ENCODE measurements at places on chromosomes 3 and 15. TPM values are rescaled to one million over a fixed set of nuclear protein-coding genes. Genes with fewer than 3 reads are reported as not detected.

DNA sequence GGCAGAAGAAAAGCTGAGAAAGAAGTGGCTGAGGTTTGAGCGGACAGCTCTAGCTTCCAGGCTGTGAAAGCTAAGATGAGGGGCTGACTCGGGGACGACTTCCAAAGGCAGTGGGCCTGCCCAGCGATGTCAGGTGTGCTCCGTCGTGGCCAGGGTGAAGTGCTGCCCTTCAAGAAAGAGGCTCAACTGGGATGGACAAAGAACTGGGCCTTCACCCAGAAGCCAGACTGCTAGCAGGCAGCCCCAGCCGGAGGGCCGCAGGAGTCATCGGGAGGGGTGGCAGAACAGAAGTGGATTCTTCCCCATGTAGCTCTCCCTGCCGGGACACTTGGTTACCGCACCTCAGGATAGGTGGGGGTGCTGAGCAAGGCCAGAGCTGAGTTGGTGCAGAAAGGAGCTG is 13.1 kb upstream of the SEC13 start:
- DNase-seq: no peak
- H3K27me3 ChIP-seq: peaks cover 37% of the 10 kb centered on the region

Gene PLSCR2
- not detected for total RNA-seq

- H3K27me3 ChIP-seq: no peaks in the 10 kb centered on the region
- H3K4me3 ChIP-seq: no peak overlapping the region
- H3K27ac ChIP-seq: peak overlapping the region; percentile 71
- peak; percentile 61 for DNase-seq
Observed at GRCh38 chr15:39125226-39125625, 455.7 kb upstream of the THBS1 start.

DNA sequence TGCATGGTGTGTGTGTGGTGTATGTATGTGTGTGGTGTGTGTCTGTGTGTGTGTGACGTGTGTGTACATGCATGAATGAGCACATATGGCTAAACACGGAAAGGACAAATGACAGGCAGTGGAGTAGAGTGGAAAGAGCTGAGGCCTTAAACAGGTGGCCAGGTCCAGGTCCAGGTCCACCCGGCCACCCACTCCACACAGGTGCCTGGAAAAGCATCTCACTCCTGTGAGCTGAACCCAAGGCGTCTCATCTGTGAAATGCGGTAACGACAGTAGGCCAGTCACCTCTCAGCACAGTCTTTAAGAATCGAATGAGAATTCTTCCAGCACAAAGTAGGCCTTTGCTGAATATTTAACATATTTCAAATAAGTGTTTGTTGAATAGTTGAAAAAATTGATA is 58.7 kb downstream of the ATP10A start:
- H3K36me3 ChIP-seq: no peaks in the 10 kb centered on the region
- no peak overlapping the region for H3K4me3 ChIP-seq
- peak overlapping the region; percentile 71 for H3K27ac ChIP-seq
- DNase-seq: no peak

- H3K27me3 ChIP-seq: no peaks in the 10 kb centered on the region
- no peak overlapping the region for H3K4me3 ChIP-seq
- no peak overlapping the region for H3K27ac ChIP-seq
- no peaks in the 10 kb centered on the region for H3K36me3 ChIP-seq
Observed at GRCh38 chr3:40805456-40805855, 280.7 kb downstream of the ZNF621 start.

GRCh38 chr15:52436981-52437380 is 91.7 kb downstream of the MYO5A start:
- peak; percentile 10 for DNase-seq
- H3K36me3 ChIP-seq: no peaks in the 10 kb centered on the region
- H3K27me3 ChIP-seq: no peaks in the 10 kb centered on the region
- no peak overlapping the region for H3K27ac ChIP-seq
- H3K4me1 ChIP-seq: peaks cover 14% of the 10 kb centered on the region

- H3K4me3 ChIP-seq: no peak overlapping the region
- H3K27ac ChIP-seq: no peak overlapping the region
- H3K27me3 ChIP-seq: no peaks in the 10 kb centered on the region
- no peaks in the 10 kb centered on the region for H3K4me1 ChIP-seq
- no peaks in the 10 kb centered on the region for H3K36me3 ChIP-seq
Observed at GRCh38 chr3:66320390-66320789, 99.6 kb downstream of the SLC25A26 start.

DNA sequence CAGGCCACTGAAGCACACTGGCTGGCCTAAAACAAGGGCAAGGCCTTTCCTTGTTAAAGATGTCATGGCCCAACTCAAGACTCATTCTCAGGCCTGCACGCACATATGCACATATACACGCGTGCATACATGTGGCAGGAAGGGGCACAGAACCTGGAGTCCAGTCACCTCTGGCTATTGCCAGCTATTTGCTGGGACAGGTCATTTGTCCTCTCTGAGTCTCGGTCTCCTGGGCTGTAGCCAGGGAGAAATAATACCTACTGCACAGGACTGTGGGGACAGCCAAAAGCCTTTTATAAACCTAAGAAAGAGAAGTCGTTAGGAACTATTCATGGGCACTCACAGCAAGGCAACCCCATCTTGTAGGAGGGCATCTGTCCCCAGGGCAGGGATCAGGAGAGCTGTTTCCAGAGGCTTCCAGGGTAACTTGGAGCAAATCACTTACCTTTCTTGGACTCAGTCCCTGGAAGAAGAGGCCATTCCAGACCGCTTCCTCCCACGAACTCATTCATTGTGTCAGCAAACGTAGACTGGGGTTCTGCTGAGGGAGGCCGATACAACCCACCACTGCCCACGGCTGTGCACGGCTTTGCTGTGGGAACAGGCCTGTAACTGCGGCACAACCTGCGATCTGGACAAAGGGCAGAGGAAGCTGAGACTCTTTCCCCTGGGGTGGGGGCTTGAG is 41.1 kb upstream of the RHO start:
- H3K4me3 ChIP-seq: no peak overlapping the region
- no peak for DNase-seq
- H3K36me3 ChIP-seq: no peaks in the 10 kb centered on the region
- peak overlapping the region; percentile 97 for H3K27ac ChIP-seq
- H3K27me3 ChIP-seq: no peaks in the 10 kb centered on the region

Gene RPSA
- total RNA-seq: 1,561 TPM

GRCh38 chr3:114659109-114660061 is 365.6 kb downstream of the TIGIT start:
- peak; percentile 30 for DNase-seq
- no peaks in the 10 kb centered on the region for H3K27me3 ChIP-seq
- H3K4me3 ChIP-seq: peak overlapping the region; percentile 65
- peak overlapping the region; percentile 49 for H3K27ac ChIP-seq

DNA sequence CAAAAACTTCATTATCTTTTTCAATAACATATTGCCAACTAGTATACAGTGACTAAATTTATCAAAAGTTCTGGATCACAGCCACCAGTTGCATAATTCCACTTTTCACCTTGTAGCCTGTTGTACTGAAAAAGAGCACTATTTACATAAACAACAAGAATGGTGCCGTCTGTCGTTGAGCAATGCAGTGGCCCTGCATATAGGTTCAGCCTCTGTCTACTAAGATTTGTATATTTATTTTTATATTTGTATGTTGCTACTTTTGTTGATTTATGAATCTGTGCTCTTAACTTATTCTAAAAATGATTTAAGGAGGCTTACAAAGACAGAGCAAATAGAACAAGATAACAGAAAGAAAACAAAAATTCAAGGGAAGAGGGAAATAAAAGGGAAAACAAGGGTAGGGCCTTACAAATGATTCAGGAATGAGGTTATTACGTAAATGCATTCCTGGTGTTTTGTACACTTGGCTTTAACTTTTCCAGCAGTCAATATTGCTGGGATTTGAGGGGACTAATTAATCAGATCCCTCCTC is 257.6 kb upstream of the STT3B start:
- DNase-seq: peak; percentile 72
- H3K4me3 ChIP-seq: peak overlapping the region; percentile 43
- H3K27ac ChIP-seq: peak overlapping the region; percentile 85
- no peaks in the 10 kb centered on the region for H3K27me3 ChIP-seq

GRCh38 chr3:50237133-50237651 is 1.2 kb downstream of the GNAI2 start:
- peak; percentile 69 for DNase-seq
- H3K36me3 ChIP-seq: no peaks in the 10 kb centered on the region
- H3K27me3 ChIP-seq: no peaks in the 10 kb centered on the region
- H3K27ac ChIP-seq: peak overlapping the region; percentile 68
- H3K4me3 ChIP-seq: peak overlapping the region; percentile 94

- H3K4me1 ChIP-seq: peaks cover 14% of the 10 kb centered on the region
- DNase-seq: no peak
- H3K36me3 ChIP-seq: peaks cover 42% of the 10 kb centered on the region
- peak overlapping the region; percentile 59 for H3K27ac ChIP-seq
- no peak overlapping the region for H3K4me3 ChIP-seq
Observed at GRCh38 chr15:37058316-37058985, 41.9 kb downstream of the MEIS2 start.

Gene IQCF5
- total RNA-seq: not detected

- H3K4me3 ChIP-seq: no peak overlapping the region
- H3K4me1 ChIP-seq: no peaks in the 10 kb centered on the region
- H3K36me3 ChIP-seq: no peaks in the 10 kb centered on the region
- no peak overlapping the region for H3K27ac ChIP-seq
- DNase-seq: no peak
Observed at GRCh38 chr3:14518432-14518802, 21.7 kb downstream of the GRIP2 start.

Gene CD86
- not detected for total RNA-seq

- no peak overlapping the region for H3K27ac ChIP-seq
- peak; percentile 73 for DNase-seq
- no peak overlapping the region for H3K4me3 ChIP-seq
- no peaks in the 10 kb centered on the region for H3K36me3 ChIP-seq
- H3K4me1 ChIP-seq: peaks cover 18% of the 10 kb centered on the region
Observed at GRCh38 chr3:131694376-131694775, 191.6 kb upstream of the MRPL3 start.

DNA sequence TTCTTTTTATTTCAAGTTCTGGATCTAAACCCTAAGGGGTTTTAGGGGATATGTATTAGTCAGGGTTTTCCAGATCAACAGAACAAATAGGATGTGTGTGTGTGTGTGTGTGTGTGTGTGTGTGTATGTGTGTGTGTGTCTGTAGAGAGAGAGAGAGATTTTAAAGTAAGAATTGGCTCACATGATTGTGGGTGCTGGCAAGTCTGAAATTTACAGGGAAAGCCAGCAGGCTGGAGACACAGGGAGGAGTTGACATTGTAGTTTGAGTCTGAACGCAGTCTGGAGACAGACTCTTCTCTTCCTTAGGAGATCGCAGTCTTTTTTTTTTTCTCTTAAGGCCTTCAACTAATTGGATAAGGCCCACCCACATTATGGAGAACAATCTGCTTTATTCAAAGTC is 428.8 kb upstream of the TBL1XR1 start:
- H3K36me3 ChIP-seq: no peaks in the 10 kb centered on the region
- DNase-seq: no peak

Gene UBR1
- 26.0 TPM for total RNA-seq

- no peaks in the 10 kb centered on the region for H3K27me3 ChIP-seq
- no peak overlapping the region for H3K4me3 ChIP-seq
- DNase-seq: no peak
- H3K4me1 ChIP-seq: peaks cover 33% of the 10 kb centered on the region
Observed at GRCh38 chr15:66880380-66881155, 178.5 kb downstream of the SMAD6 start.

Gene ZNF280D
- 23.3 TPM for total RNA-seq

- DNase-seq: peak; percentile 67
- peaks cover 73% of the 10 kb centered on the region for H3K36me3 ChIP-seq
- H3K4me3 ChIP-seq: no peak overlapping the region
Observed at GRCh38 chr15:82828075-82828474, 18.6 kb downstream of the WHAMM start.

DNA sequence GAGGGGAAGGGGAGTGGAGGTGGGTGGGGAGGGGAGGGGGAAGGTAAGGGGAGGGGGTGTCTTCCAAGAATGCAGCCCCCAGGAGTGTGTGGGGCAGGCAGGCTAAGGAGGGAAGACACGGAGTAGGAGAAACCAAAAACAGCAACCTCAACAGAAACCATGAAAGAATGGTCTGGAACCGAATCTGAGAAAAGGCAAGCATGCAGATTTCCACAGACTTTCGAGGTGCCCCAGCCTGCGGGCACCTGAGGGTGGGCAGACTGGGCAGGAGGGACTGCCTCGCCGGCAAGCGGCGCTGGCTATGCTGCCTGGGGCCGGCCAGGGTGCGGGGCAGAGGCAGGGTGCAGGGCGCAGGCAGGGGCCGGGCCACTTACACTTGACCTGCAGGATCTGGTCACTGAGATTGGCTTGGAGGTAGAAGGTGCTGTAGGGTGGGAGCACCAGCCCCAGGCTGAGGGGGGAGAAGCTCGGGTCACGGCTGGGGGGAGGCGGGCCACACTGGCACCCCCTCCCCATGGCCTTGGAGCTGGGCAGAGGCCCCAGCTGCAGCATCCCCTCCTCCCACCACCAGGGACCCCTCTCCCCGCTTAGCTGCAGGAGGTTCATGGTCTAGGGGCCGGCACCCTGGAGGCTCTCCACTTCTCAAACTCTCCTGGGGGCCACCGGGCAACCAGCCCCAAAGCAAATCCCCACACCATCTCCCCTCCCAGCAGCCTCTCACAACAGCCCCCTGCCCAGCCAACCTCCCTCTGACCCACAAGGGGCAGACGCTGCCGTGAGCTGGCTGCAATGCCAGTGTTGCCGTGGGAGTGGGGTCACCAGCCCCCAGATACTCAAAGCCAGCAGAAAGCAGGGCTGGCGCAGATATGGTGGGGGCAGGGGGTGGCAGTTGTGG is 15.3 kb upstream of the TMEM115 start:
- H3K4me3 ChIP-seq: no peak overlapping the region
- no peak overlapping the region for H3K27ac ChIP-seq
- no peaks in the 10 kb centered on the region for H3K36me3 ChIP-seq
- 0 out of 2 replicates have a peak, but pooled peaks cover 6% of the 10 kb centered on the region for H3K27me3 ChIP-seq
- DNase-seq: no peak

Gene LIPC
- total RNA-seq: 0.43 TPM

Gene CDHR4
- not detected for total RNA-seq

DNA sequence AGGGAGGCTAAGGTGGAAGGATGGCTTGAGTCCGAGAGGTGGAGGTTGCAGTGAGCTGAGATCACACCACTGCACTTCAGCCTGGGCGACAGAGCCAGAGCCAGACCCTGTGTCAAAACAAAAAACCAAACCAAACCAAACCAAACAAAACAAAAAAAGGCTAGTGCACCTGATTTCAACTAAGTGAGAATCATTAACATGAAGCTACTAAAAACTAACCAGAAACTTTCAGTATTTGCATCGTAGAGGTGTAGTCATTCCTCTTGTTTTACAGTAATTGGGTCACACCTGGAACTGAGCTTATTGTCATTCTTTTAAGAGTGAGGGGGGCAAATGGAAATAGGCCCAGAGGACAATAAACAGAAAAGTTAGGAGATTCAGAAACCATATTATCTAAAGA is 58.5 kb downstream of the ST6GAL1 start:
- no peak for DNase-seq
- H3K27me3 ChIP-seq: peaks cover 39% of the 10 kb centered on the region
- H3K27ac ChIP-seq: no peak overlapping the region
- H3K36me3 ChIP-seq: no peaks in the 10 kb centered on the region
- no peak overlapping the region for H3K4me3 ChIP-seq
- H3K4me1 ChIP-seq: no peaks in the 10 kb centered on the region

Gene CASR
- total RNA-seq: not detected

Gene AP3B2
- 0.63 TPM for total RNA-seq
